ENCODE measurements at places on chromosomes 4 and X.

DNA sequence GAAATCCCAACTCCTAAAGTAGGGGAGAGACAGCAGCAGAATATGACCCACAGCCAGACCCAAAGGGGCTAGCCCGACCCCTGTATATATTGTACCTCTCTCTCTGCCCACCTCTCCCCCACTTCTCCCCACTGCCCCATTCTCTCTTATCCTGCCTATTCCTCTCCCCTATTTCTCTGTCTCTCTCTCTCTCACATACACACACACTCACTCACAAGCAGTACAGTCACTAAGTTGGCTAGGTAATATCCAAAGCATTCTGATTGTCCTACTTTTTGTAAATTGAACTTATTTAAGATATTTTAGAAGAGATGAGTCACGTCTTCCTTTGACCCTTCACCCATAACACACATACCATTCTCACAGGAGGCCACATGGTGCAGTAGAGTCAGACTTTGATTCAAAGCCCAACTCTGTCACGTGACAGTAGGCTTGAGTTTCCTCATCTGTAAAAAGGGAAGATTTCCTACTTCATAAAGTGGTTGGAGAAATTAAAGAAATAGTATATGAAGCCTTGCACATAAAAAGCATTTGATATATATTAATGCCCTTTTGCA is 29.5 kb downstream of the SRPX2 start:
- no peak for DNase-seq

GRCh38 chrX:9204560-9204959 is 170.6 kb upstream of the FAM9B start:
- no peak for DNase-seq

DNA sequence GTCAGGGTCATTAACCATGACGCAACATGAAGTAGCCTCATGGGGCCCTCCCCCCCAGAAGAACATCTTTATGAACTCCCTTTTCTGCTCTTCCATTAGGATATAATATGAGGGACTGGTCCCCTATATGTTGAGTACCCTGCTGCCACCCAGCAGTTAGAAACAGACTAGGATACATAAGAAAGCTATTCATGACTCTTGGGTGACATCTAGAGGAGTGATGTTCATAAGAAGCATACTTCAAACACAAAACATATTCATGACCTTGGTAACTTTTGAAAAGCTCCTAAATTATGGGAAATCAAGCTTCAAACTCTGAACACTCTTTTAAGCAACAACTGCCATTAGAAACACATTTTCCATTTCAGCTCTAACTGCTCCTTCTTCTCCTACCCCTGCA is 155.2 kb upstream of the SPIN4 start:
- no peak for DNase-seq

GRCh38 chr4:185255868-185256267 is 46.5 kb downstream of the SNX25 start:
- no peak for DNase-seq

- DNase-seq = no peak
These were observed 202.6 kb downstream of the SPOCK3 start for GRCh38 chr4:167031534-167032156.

DNA sequence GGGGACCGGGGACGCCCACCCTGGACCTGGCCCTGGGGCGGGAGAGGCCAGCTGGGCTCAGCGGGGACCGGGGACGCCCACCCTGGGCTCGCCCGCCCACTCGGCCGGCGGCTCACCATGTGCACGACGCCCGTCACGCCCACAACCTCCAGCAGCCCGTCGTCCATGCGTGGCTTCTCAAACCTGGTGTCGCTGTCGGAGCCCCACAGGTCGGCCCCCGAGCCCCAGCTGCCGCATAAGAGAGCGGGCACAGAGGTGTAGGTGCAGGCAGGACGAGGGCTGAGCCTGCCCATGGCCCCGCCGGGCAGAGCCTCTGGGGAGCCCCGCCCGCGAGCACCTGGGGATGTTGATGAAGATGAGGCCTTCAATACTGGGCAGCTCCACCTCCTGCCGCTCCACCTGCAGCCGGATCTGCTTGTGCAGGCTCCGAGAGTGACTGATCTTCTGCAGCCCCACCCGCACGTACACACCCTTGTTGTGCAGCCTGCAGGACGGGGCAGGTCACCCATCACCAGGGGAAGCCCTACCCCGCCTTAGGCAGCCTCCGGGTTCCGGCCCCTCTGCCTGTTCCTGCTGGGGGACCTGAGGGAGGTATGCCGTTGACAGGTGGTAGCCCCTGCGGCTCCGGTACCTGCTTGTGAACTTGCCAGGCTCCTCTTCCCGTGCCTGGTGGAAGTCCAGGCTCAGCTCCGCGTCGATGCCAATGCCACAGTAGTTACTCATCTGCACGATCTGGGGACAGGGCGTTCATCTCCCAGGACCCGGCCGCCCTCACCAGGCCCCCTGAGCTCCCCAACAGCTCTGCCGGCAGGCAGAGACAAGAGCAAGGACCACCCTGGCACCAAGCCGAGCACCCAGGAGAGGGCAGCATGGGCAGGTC is 11.8 kb downstream of the DGKQ start:
- DNase-seq = no peak

GRCh38 chr4:154456240-154456639 is 35.4 kb downstream of the DCHS2 start:
- DNase-seq = no peak

DNA sequence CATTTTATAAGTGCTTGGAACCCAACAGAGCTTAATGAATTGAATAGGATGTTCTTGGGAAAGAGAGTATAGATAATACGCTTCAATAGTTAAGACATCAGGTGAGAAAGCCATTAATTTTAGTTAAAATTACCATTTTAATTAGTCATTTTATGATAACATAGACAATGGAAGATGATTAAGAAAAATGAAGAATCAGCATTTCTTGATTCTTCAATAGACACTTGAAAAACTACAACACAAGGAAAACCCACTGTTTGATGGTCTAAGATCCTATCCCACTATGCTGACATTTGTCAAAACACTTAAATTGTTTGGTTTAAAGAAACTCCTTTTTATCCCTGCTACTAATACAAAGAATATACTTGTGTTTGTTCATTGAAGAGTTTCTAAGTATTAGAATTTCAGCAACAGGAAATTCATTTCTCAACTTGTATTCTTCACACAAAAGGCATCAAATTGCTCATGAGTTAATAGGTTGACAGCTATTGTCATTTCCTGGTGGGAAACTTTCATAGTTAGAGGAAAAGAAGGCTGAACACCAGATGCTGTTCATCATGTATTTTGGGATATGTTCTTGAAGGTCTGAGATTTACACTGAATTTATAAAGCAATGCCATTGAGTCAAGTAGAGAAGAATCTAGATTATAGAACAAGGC is 9.6 kb upstream of the CXCL2 start:
- DNase-seq = no peak

DNA sequence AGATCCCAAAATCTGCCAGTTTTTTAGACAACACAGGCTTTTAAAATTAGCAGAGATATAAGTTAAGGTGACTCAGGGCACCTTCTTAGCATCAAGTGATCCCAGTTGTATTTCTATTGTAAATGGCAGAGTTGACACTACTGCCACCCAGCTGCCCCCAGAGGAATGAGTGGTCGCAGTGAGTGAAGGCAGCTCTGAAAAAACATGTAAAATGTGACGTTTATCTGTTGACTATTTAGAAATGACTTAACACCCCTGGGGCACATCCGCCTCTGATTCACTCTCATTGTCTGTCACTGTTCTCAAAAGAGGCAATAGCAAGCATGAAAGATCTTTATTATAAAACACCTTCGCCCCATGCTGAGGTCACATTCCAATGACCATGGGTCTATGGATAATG is 592.4 kb downstream of the ACTRT1 start:
- DNase-seq = no peak

DNA sequence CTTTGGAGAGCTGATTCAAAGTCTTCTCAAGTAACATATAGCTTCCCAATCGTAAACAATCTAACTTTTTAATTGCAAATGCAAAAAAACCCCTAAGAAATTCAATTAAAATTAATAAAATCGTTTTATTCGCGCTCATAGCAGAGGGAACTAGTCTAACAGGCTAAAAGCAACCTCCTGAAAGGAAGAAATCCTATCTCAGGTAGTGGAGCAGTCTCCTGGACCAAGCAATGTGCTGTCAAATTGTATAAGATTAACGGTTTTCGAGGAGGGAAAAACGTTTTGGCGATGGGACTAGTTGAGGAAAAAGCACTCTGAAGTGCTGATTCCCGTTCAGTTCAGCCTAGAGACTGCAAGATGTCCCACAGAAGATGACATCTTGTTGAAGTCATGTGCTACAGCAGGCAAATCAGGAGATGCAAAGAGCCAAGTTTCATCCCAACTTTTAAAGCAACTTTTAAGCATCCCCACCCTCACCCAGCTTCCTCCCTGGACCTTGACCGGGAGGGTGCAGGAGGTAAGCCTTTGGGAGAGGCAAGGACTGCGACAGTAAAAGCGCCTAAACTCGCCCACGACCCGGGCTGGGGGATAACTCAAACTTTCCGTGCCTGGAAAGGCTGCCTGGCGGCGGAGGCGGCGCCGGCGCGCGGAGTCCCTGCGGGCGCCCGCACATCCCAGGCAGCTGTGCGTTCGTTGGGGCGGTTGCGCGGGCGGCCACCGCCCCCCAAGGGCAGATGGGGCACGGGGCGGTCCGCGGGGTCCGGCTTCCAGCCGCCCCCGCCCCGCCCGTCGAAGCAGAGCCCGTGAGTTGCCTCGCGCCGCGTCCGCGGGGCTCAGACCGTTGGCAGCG is 784 bp downstream of the MAP7D3 start:
- peak; percentile 46 for DNase-seq

- DNase-seq = no peak
These were observed 15.9 kb upstream of the GPRASP2 start for GRCh38 chrX:102696306-102696705.

GRCh38 chr4:83964996-83965541 is 429.2 kb downstream of the GPAT3 start:
- no peak for DNase-seq

- DNase-seq = peak; percentile 97
These were observed 5.9 kb upstream of the NAA15 start for GRCh38 chr4:139295206-139295941.

DNA sequence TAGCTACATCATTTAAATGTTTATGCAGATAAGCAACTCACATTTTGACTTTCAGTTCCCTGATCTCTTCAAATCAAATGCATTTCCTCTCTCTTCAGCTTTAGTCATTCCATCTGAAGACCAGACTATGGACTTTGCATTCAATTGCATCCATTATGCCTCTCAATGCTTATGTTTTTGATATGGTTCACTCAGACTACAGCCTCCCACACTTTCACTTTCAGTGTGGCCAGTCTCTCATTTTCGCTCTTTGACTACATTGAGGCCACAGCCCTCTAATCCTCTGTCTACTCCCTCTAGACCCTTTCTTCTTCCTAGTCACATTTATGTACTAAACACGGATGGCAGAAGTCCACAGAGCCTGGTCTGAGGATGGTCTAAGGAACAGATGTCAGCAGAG is 24.5 kb upstream of the VEGFC start:
- DNase-seq = no peak

GRCh38 chr4:687048-687970 is 1.6 kb downstream of the SLC49A3 start:
- DNase-seq = no peak

GRCh38 chr4:150072471-150072870 is 5.8 kb upstream of the DCLK2 start:
- DNase-seq = no peak

GRCh38 chr4:97582890-97583289 is 560.4 kb downstream of the STPG2 start:
- no peak for DNase-seq

GRCh38 chr4:158873795-158874401 is 105.1 kb downstream of the FNIP2 start:
- DNase-seq = no peak

GRCh38 chr4:157223456-157223855 is 2.9 kb downstream of the GRIA2 start:
- no peak for DNase-seq

DNA sequence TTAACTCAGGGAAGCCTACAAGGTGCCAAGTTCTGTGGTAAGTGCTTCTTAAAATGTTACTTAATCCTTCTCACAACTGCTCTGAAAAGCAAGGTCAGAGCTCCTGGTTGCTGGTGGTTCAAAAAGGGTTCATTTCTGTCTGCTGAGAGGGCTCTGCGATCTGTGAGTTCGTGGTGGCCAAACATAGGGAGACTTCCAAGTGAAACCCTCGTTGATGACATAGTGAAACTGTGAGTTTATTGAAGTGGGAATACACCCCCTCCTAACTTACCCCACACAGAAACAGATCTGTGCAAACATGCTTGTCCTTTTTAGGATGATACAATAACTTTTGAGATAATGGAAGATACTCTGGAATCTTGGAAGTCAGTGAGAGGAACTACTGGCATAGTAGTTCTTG is 164.8 kb upstream of the PGRMC2 start:
- DNase-seq = no peak

- no peak for DNase-seq
These were observed 133.1 kb downstream of the AKAP4 start for GRCh38 chrX:50067435-50068284.

GRCh38 chr4:26127851-26128337 is 192.9 kb upstream of the RBPJ start:
- no peak for DNase-seq

DNA sequence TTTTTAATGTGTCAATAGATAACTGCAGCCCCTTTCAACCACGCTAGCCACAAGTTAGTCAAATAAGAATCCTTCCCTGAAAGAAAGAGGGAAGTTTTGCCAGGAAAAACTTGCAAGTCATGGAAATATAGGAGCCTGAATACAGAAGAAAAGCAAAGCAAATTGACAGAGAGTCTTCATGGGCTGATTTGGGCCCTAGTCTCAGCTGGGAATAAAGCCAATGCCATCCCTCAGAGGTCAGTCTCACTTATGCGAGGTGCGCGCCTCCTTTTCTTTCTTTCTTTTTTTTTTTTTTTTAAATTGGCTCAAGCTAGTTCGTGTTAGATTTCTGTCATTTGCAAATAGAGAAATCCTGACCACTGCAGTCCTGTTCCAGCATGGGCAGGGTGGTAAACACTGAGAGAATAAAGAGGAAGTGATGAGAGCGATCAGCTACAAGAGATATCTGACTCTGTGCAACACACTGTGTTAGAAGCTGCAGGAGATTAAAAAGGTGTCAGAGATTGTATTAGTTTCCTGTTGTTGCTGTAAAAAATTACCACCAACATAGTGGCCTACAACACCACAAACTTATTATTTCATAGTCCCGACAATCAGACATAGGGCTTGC is 299.7 kb downstream of the LDB2 start:
- no peak for DNase-seq

DNA sequence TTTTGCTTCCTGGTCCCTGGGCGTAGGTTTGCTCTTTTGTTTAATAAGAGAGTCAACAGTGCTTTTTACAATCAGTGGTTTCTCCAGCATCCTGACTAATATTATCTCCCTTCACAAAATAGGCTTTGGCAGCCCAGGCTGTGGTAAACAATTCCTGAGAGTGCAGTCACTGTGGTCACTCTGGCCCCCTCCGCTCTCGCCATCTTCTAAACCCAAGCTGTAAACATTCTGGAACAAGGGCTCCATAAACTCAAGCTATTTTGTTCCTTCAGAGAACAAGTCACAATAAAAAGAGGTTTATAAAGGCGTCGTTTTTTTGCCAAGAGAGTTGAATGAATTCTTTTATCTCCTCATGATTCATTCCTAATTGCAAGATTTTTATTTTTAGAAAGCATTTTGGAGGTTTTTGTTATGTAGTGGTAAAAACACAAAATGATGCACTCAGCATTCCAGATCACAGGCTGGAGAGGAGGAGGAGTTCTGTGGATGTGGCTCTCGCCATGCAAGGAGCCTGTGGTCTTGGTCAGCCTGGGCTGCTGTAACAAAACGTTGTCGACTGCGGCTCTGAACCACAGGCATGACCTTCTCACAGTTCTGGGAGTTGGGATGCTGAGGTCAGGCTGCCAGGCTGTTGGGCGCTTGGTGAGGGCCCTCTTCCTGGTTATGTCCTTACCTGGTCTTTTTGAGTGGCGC is 486.4 kb upstream of the FAT1 start:
- no peak for DNase-seq

GRCh38 chr4:141731481-141731880 is 95.1 kb downstream of the IL15 start:
- no peak for DNase-seq

Measured in activated CD4-positive, alpha-beta T cell treated with anti-CD3 and anti-CD28 coated beads, Interleukin-2, amount 50 U/mL, for 4 hours (primary cell).